CD4-positive, alpha-beta T cell (primary cell): ENCODE measurements at places on chromosomes 13 and 19. TPM values are rescaled to one million over a fixed set of nuclear protein-coding genes. Genes with fewer than 3 reads are reported as not detected.
A peak's percentile ranks its signal among the peaks of the same experiment; 100 is the strongest.

- DNase-seq, result no peak
These were observed 38.7 kb downstream of the NFIX start for GRCh38 chr19:13033819-13034611.

DNA sequence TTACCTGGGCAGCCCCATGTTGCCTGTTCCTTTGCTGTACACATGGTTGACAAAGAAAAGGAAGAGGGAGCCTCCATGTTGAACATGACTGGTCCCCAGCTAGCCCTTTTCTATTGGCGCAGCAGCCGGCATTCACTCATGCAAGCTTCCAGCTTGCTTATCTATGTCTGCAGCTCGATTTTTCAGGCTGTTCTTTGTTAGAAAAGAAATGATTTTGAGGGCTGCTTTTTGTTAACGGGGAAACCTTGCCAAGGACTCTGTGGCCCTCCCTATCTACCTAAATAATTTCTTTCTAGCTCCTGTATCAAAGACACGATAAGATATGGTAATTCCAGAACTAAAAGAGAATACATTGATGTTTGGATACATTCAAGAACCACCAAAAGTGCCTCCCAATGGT is 20.4 kb upstream of the ADGRE2 start:
- DNase-seq, result no peak

DNA sequence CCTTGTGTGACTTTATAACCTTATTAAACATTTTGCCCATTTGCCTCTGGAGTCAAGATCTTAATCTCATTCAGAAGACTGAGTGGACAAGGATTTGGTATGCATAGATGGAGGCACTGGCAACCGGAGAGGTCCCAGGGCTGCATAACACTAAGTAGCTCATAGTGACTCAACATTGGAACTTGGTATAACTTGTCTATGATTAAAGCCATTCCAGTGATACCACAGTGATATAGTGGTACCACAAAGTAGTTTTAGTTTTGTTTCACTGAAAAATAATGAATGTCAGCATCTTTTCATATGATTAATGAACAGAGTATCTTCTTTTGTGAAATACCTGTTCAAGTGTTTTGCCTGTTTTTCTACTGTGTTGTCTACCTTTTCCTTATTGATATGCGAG is 26.4 kb downstream of the CDK8 start:
- no peak for DNase-seq

GRCh38 chr19:8361921-8362793 is 1.8 kb upstream of the ANGPTL4 start:
- no peak for DNase-seq

The PCDH17 gene
- 0.05 TPM for total RNA-seq

- DNase-seq, result no peak
These were observed 597.5 kb upstream of the MIR17HG start for GRCh38 chr13:90750021-90750420.

DNA sequence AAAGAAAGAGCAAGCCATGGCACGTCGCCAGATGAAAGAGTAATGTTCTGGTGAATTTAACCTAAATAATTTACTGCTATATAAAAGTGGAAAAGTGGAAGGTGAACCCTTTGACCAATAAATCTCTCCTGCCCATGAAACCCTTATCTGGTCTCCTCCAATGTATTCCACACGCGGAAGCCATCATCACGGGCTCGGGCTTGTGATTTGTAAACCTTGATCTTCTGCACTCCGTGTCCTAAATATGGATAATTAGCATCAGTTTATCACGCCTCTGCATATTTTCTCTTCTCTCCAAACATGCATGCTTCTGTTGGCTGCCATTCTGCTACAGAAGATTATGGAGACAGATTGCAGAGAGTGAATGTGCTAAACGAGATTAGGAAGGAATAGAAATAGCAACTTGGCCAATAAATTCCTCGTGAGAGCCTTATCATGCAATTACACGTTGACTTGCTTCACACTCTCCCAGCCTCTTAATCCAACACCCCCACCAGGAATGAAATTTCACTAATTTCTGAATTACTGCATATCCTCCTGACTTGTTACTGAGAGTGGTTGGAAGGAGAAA is 34.5 kb downstream of the SOX1 start:
- no peak for DNase-seq

- DNase-seq, result no peak
These were observed 6.1 kb downstream of the FCGBP start for GRCh38 chr19:39928357-39928725.

DNA sequence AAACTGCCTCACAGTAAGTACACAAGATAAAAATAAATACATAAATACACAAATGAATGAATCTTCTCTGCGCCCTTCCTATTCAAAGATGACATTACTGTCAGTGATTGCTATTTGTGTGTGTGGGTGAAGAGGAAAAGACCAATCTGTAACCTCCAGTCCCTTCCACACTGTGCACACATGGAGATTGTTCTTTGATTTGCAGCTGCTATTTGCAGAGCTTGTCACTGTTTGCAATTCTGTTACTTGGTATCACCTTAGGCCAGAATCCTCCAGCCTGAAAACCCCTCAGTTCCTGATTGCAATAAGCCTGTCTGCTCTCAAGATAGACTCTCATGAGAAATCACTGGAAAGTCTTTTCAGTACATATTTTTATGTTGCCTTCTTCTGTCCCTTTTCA is 1314.9 kb downstream of the PCDH9 start:
- DNase-seq, result no peak

- no peak for DNase-seq
These were observed 12.9 kb downstream of the TMEM143 start for GRCh38 chr19:48350856-48351255.

DNA sequence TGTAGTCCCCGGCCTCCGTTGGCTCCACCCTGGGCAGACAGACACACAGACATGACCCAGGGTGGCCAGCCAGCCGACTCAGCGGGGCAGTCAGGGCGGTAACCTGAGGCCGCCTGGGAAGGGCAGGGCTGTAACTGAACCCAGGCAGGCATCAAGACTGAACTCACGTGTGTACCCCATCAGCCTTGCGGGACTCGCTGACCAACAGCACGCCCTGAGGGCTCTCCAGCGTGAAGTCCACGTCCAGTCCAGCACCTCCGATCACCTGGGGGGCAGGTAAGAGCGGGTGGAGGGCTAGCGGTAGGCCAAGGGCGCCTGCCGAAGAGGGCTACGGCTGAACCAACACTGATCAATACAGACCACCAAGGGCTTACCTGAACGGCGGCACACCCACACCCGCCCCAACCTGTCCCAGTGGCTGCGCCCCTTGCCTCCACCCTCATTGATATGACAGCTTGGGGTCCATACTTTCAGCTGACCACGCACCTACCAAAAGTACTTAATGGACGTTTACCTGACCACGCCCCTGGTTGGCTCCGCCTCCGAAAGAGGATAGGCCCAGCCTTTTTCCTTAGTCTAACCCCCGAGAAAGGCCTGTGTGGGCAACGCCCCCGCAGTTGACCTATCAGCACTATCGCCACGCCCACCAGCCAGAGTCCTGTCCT is 791 bp downstream of the TMED1 start:
- DNase-seq, result no peak

GRCh38 chr13:109963960-109964563 is 177.7 kb upstream of the IRS2 start:
- no peak for DNase-seq

- no peak for DNase-seq
These were observed 1.5 kb downstream of the BABAM1 start for GRCh38 chr19:17268754-17269153.

The GDF15 gene
- total RNA-seq, result not detected

The LMTK3 gene
- total RNA-seq, result 18.9 TPM

GRCh38 chr13:38707460-38707859 is 20.6 kb downstream of the FREM2 start:
- DNase-seq, result no peak

The HSPH1 gene
- 226 TPM for total RNA-seq

- DNase-seq, result no peak
These were observed 10.5 kb upstream of the RAP2A start for GRCh38 chr13:97423300-97424045.

DNA sequence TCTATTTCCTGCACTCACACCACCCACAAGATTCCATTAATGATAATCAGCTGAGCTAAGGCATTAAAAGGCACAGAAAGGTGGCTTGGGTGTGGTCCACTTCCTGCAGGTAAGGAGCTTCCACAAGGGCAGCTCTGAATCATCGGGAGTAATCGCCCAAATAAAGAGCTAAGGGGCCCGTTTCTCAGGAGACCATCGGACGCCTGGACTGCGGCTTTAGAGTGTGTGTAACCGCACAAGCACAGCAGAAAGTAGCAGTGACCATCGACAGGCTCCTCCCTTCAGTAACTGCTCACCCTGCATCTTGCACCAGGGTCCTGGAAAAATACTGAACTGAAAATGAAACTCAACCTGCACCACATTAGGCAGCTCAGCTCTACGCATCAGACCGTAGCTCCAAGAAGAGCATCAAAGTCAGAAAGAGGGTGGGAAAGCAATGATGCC is 6.0 kb downstream of the STK24 start:
- DNase-seq, result peak; percentile 29

GRCh38 chr19:2484178-2484937 is 8.4 kb downstream of the GADD45B start:
- DNase-seq, result no peak

DNA sequence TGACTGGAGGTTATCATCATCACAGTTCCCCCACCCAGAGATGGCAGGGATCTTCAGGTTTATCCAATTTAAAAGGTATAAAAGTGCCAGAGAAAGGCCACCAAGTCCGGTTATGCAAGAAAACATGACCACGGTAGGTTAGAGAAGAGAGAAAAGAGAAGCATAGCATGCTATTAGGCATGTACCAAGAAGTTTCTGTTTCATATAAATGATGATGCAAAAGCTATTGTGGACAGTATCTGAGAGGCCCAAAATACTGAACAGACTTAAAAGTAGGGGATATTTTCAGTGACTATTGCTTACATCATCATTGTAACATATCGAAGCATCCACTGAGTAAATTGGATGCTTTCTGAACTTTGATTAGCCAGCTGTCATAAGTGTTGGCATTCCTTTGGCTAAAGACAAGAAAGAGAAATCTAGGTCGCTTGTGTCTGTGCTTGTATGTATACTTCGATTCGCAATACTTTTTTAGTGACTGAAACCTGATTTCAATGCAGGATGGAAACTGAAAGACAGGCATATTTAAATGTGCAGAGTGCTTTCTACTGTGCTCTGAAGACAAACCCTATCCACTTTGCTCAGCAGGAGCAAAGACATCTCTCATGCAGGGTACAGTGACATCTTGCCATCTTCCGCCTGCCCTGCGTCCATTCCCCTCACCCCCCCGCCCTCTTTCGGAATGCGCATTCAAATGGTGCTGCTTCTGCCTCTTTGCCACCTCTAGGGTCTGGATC is 180.3 kb downstream of the SHISA2 start:
- no peak for DNase-seq

The C5AR2 gene
- 0.19 TPM for total RNA-seq

DNA sequence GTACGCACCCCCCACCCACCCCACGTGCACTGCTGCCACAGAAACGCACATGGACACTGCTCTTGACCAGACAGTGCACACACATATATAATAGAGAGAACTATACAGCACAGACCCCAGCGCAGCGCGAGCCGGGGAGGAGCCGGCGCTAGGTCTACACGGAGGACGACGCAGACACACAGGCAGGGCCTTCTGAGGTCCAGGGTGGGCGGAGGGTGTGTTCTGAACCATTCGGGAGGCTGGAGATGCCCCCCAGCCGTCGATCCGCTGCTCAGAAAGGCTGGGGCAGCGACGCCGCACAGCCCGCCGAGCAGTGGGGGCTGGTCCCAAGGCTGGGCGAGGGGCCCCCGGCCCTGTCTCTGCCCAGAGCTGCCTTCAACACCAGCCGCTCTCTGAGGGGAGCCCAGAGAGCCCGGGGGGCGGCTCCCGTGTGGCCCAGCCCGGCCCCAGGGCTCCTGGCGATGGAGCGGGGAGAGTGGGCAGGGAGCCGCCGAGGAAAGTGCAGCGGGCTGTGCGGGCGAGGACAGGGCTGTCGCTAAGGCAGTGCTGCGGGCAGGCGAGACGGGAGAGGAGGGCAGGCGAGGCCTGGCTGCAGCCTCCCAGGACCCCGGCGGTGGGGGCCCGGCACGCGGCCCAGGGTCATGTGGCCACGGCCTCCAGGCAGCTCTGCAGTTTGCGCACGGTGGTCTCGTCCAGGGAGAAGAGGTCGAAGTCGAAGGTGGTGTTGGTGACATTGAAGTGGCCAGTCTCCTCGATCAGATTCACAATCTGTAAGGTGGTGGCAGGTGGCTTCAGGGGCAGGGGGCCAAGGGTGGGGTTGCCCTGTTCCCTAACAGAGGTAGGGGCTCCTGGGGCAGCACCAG is 67.1 kb downstream of the MLLT1 start:
- no peak for DNase-seq

DNA sequence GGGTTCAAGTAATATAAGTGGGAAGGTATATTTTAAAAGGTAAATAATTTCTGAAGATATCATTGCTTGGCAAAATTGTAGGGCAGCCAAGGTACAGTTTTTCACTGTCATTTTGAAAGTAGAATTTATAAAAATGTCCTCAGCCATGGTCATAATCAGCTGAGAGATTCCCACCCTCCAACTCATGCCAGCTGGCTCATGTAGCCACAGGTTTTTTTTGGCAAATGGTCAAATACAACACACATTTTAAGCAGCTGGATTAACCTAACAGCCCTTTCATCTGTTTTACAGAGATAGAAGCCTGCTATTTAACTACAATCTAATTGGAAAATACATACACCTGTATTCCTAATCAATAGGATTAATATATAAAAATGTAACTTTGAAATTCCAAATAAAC is 619.2 kb upstream of the SGCG start:
- DNase-seq, result no peak

The SPTBN4 gene
- 0.59 TPM for total RNA-seq

DNA sequence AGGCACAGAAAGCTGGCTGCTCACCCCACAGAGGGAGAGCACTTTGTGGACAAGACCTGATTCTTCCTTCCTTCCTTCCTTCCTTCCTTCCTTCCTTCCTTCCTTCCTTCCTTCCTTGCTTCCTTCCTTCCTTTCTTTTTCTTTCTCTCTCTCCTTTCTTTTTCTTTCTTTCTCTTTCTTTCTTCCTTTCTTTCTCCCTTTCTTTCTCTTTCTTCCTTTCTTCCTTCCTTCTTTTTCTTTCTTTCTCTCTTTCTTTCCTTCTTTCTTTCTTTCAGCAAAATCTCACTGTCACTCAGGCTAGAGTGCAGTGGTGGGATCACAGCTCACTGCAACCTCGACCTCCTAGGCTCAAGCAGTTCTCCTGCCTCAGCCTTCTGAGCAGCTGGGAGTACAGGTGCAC is 263.9 kb downstream of the UQCRFS1 start:
- no peak for DNase-seq

GRCh38 chr13:42255886-42256285 is 16.1 kb upstream of the AKAP11 start:
- no peak for DNase-seq

DNA sequence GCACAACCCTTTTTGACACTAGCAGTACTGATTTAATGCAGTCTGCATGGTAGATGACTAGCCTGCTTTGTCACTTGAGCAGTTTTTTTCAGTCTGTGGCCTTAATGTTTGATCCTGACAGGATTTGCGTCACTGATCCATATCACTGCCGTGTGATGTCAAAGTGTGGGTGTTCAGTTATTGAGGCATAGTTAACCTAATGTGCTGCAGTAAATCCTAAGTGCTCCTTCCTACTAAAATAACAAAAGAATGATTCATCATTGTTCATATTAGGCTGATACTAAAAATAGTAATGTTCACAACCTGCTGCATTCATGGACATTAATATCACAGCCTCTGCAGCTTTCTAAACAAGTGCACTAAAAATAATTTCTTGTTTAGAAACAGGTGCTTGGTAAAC is 121.9 kb upstream of the MLNR start:
- no peak for DNase-seq
